ENCODE measurements at places on chromosomes 7 and 10.

DNA sequence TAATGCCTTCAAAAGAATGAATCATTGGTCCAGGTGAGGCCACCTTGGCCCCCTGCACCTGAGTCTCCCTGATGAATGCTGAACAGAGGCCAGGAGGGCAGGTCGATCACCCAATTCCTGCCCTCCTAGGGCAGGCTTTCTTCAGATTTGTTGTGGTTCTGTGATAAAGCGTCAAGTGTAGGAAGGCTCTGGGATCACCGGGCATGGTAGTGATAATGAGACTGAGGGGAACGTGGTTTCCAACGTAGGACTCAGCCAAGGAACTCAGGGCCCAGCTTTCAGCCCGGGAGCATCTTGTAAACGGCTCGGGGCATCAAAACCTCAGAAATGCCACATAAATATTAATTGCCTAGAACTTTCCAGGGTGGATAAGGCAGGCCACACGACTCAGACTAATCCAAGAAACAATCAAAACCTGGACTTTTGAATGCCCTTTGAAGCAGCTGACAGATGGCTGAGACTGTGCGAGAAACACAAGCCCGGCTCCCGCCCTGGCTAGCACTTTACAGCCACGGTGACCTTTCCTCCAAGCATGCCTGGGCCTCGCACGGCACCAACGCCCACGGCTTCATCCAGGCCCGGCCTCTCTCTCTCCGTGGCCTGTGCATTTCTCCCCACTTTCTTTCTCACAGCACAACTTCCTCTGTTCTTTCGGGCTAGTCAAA is 239.3 kb upstream of the GRB10 start:
- DNase-seq: no peak

- no peak for DNase-seq
Observed at GRCh38 chr7:72326365-72326764, 85.8 kb downstream of the CALN1 start.

DNA sequence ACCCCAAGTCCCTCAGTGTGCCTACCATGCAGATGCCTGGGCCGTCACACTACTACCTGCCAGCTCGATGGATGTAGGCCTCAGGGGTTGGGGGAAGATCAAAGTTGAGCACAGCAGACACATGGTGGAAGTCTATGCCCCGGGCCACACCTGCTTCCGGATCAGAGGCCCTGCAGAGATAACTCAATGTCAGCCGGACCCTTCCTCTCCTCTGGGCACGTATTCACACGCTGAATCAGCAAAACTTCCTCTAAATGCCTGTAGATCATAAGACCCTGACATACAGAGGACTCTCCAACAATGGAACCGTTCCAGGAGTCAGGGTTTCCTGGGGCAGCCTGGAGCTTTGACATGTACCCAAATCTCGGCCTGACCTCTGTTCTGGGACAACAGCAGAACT is 3.7 kb downstream of the DDX56 start:
- no peak for DNase-seq

- no peak for DNase-seq
Observed at GRCh38 chr7:78493401-78493800, 694.8 kb downstream of the PHTF2 start.

GRCh38 chr7:67754651-67755050 is 758.0 kb downstream of the TYW1 start:
- DNase-seq: no peak

DNA sequence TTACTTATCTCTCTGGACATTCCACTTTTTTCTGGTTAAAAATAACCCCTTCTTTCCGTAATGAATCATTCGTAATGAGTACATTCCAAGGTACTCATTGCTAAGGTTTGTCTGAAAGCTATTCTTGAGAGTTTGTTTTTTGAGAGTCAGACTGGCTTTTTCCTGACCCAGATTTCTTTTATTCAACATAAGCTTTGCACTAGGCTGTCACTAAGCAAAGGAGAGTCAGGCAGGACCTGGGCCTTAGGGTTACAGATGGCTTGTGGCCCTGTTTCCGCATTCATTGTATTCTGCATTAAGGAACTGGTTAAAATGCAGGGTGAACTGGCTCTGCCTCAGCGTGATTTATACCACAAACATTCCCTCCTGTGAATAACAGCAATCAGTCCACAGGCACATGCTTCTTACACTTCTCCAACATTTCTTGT is 84.1 kb downstream of the POM121L12 start:
- DNase-seq: no peak

DNA sequence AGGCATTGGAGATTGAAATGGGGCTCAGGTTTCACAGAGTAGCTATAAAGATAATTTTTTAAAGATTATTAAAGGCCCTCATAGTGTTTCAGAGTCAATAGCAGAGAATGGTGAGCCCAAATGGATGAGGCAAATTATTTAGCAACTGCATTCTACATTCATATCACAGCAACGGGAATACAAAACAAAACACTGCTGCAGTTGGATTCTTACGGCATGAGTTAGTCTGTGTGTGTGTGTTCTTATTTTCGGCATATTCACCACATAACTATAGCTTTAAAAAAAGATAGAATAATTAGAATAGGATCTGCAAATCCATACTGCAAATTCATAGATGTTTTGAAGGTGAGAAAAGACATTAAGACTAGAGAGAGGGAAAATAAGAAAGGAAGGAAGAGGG is 66.0 kb downstream of the SUGCT start:
- DNase-seq: no peak

DNA sequence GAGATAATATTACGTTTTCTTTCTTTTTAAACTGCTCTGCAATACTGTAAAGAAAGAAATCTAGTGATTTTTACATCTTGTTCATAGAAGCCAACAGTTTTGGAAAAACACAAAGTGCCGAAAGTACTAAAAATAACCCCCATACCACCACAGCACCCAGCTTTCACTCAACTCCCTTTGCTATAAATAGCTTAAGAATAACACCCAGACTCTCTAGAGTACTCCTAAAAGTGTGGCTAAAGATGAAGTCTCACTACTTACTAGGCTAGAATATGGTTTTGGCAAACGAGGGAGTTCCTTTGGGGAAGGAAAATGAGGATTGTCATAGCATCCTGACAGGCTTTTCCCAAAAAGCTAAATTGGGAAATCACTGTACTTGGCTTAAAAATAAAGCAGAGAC is 151.8 kb upstream of the ANK3 start:
- no peak for DNase-seq

- no peak for DNase-seq
Observed at GRCh38 chr10:78296785-78297184, 263.1 kb downstream of the RPS24 start.

DNA sequence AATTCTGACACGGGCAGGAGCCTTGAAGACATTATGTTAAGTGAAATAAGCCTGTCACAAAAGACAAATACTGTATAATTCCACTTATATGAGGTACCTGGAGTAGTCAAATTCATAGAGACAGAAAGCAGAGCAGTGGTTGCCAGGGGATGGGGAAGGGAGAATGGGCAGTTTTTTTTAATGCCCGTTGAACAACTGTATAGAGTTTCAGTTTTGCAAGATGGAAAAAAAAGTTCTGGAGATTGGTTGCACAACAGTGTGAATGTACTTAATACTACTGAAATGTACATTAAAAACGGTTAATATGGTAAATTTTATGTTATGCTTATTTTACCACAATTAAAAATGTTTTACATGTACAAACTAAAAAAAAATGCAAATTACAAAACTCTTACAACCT is 63.6 kb upstream of the EFCAB10 start:
- no peak for DNase-seq

GRCh38 chr10:93259126-93259525 is 185.4 kb downstream of the CYP26A1 start:
- DNase-seq: no peak
